ENCODE measurements at places on chromosomes 1 and 21.

DNA sequence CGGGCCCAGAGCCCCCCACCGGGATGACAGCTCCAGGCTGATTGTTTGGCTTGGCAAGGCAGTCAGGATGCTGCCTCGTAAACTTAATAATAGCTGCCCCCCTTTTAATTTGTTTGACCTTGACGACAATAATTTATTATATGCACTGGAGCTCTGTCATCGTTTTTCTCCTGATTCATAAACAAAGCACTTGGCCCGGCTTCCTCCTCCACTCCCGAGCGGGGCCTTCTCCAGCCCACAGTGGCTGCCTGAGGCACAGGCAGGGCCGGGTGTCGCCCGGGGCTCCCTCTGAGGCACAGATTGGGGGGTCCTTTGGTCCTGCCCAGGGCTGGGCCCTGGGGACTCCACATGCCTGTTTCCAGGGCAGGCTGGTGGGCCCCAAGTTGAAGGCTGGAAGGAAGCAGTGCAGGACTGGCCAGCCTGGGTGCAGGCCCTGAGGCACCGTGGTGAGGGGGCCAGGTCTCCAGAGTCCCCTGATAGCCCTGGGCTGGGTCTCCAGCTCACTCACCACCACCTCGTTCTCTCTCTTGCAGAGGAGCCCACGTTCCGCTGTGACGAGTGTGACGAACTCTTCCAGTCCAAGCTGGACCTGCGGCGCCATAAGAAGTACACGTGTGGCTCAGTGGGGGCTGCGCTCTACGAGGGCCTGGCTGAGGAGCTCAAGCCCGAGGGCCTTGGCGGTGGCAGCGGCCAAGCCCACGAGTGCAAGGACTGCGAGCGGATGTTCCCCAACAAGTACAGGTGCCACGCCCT is 52.0 kb upstream of the ARHGEF16 start:
- peaks cover 18% of the 10 kb centered on the region for H3K4me1 ChIP-seq
- H3K27ac ChIP-seq: no peak overlapping the region
- DNase-seq: no peak
- peaks cover 64% of the 10 kb centered on the region for H3K27me3 ChIP-seq
- no peak overlapping the region for H3K4me3 ChIP-seq

- peaks cover 15% of the 10 kb centered on the region for H3K4me1 ChIP-seq
- H3K27me3 ChIP-seq: peaks cover 94% of the 10 kb centered on the region
- H3K36me3 ChIP-seq: no peaks in the 10 kb centered on the region
- peak overlapping the region; percentile 3 for H3K4me3 ChIP-seq
- H3K27ac ChIP-seq: no peak overlapping the region
- no peak for DNase-seq
These were observed 60.2 kb upstream of the ARHGEF16 start for GRCh38 chr1:3393987-3394920.

GRCh38 chr1:35264871-35265270 is 3.6 kb upstream of the ZMYM4 start:
- H3K36me3 ChIP-seq: no peaks in the 10 kb centered on the region
- no peaks in the 10 kb centered on the region for H3K27me3 ChIP-seq
- DNase-seq: no peak
- H3K4me3 ChIP-seq: no peak overlapping the region

DNA sequence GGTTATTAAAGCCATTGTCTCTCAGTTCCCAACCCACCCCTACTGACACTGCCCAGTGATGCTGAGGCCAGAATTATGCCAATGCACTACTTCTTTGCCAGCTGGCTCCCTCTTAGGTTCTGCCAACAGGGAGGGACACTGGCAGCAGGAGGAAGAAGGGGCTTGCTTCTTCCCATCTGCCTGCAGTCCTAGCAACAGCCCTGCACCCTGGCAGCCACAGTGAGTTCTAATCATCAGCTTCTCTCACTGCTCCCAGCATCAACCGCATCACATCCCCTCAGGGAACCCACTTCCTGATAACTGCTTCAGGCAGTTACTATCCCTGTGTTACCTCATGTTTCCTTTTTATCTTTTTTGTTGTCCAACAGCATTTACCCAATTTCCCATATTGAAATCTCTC is 86.2 kb downstream of the UBR4 start:
- no peaks in the 10 kb centered on the region for H3K27me3 ChIP-seq
- H3K4me3 ChIP-seq: no peak overlapping the region
- DNase-seq: no peak
- peaks cover 100% of the 10 kb centered on the region for H3K36me3 ChIP-seq
- no peaks in the 10 kb centered on the region for H3K4me1 ChIP-seq

GRCh38 chr1:231814521-231814920 is 187.9 kb downstream of the DISC1 start:
- no peak overlapping the region for H3K4me3 ChIP-seq
- no peak overlapping the region for H3K27ac ChIP-seq
- no peaks in the 10 kb centered on the region for H3K4me1 ChIP-seq
- H3K27me3 ChIP-seq: no peaks in the 10 kb centered on the region
- no peaks in the 10 kb centered on the region for H3K36me3 ChIP-seq

DNA sequence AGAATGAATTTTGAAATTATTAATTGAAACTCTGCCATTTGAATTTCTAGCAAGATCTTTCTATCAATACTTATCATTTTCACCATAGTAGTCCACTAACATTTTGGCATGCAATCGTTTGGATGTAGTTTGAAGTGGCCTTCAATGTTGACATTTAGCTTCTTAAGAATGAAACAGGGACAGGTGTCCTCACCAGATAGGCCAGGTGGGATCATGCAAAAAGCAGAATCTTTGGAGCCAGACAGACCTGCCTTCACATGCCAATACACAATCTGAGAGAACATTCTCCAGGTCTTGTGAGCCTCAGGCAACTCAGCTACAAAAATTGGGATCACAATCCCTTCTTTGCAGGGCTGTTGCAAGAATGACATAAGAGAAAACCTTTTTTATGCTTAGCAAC is 18.3 kb upstream of the HSPA13 start:
- no peaks in the 10 kb centered on the region for H3K27me3 ChIP-seq
- no peak overlapping the region for H3K4me3 ChIP-seq
- DNase-seq: no peak
- no peaks in the 10 kb centered on the region for H3K36me3 ChIP-seq

GRCh38 chr1:63173161-63173560 is 149.2 kb upstream of the FOXD3 start:
- H3K4me3 ChIP-seq: no peak overlapping the region
- no peaks in the 10 kb centered on the region for H3K4me1 ChIP-seq
- H3K27ac ChIP-seq: no peak overlapping the region
- H3K36me3 ChIP-seq: no peaks in the 10 kb centered on the region
- H3K27me3 ChIP-seq: no peaks in the 10 kb centered on the region

- H3K27ac ChIP-seq: no peak overlapping the region
- H3K4me1 ChIP-seq: peaks cover 6% of the 10 kb centered on the region
- no peak overlapping the region for H3K4me3 ChIP-seq
- H3K27me3 ChIP-seq: no peaks in the 10 kb centered on the region
These were observed 90.3 kb downstream of the DISP1 start for GRCh38 chr1:222905151-222905550.

GRCh38 chr1:64959986-64960385 is 6.4 kb downstream of the JAK1 start:
- DNase-seq: no peak
- H3K4me1 ChIP-seq: peaks cover 54% of the 10 kb centered on the region
- no peak overlapping the region for H3K27ac ChIP-seq
- no peaks in the 10 kb centered on the region for H3K27me3 ChIP-seq
- no peak overlapping the region for H3K4me3 ChIP-seq
- H3K36me3 ChIP-seq: no peaks in the 10 kb centered on the region

DNA sequence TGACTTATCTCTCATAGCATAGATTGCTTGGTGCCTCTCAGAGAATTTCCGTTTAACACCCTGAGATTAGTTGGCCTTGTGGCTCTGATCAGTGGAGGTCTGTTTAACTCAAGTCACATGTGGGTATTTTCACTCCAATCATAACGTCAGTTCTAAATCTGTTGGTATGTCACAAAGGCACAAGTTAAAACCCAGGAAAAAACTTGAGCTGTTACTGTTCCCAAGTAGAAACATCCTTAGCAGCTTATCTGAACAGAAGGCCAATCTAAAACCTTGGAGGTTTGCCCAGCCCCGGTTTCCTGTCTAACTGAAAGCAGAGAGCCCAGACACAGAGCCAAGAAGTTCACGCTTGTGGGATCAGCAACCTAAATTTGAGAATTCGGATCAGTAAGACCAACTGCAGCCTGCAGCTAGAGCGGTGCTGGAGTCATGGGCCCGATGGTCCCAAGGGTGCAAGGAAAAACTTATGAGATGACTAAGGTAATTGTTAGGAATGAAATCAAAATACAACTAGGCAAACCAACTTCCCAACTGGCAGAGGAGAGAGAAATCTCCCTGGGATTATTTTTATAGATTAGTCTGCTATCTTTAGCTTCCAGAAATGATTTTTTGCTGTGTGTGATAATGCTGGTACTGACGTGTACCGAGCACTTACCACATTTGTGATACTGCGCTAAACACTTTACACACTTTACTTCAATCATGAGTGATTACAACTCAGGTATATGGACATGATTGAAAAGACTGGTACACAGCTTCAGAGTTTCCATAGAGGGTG is 90.2 kb upstream of the C1orf21 start:
- no peaks in the 10 kb centered on the region for H3K27me3 ChIP-seq
- H3K4me3 ChIP-seq: no peak overlapping the region
- H3K4me1 ChIP-seq: peaks cover 18% of the 10 kb centered on the region
- DNase-seq: peak; percentile 88
- H3K36me3 ChIP-seq: no peaks in the 10 kb centered on the region

DNA sequence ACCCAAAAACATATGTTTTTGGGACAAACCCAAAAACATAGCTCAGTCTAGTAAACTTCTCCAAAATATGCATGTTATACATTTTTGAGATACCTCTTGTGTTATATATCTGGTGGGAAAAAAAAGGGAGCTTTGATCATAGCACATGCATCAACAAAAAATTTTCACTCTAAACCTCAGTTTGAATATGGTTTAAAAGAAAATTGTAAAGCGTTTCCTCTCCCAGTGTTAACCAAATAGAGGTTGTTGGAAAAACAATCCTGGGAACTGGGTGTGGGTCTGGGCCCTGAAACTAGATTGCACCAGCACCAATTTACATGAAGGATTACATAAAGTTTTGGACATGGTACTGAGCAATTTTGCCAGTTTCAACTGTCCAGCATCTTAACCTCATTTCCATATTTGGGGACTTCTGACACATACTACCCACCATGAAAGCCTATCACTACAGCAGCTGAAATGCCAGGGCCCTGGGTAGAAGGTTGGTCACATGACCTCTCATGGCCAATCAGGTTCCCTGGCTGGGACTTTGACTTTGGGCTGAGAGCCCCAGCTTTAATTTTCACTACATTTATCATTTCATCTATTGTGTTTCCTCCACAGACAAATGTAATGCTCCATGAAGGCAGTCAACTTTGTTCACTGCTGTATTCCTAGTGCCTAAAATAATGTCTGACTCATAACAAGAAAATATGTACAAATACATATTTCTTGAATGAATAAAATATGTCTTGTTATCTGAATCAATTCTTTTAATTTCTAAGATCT is 150.7 kb downstream of the SETD4 start:
- no peaks in the 10 kb centered on the region for H3K36me3 ChIP-seq
- no peaks in the 10 kb centered on the region for H3K27me3 ChIP-seq
- H3K4me1 ChIP-seq: peaks cover 5% of the 10 kb centered on the region
- H3K27ac ChIP-seq: no peak overlapping the region
- H3K4me3 ChIP-seq: no peak overlapping the region

DNA sequence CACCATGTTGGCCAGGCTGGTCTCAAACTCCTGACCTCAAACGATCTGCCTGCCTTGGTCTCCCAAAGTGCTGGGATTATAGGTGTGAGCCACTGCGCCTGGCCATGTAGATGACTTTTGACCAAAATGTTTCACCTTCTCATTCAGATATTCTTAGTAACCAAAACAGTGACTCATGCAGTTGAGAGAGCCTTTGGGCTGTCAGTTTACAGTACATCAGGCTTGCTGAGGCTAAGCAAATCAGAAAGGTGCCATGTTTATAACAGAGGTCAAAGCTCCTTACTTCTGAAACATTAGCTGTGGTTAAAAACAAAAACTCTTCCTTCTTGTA is 21.0 kb downstream of the CNIH4 start:
- peaks cover 62% of the 10 kb centered on the region for H3K36me3 ChIP-seq
- H3K4me3 ChIP-seq: no peak overlapping the region
- DNase-seq: no peak
- H3K4me1 ChIP-seq: peaks cover 7% of the 10 kb centered on the region

- no peaks in the 10 kb centered on the region for H3K4me1 ChIP-seq
- H3K27me3 ChIP-seq: peaks cover 7% of the 10 kb centered on the region
- no peak for DNase-seq
- H3K36me3 ChIP-seq: no peaks in the 10 kb centered on the region
- no peak overlapping the region for H3K27ac ChIP-seq
These were observed 54.1 kb downstream of the SERINC2 start for GRCh38 chr1:31467005-31467674.

DNA sequence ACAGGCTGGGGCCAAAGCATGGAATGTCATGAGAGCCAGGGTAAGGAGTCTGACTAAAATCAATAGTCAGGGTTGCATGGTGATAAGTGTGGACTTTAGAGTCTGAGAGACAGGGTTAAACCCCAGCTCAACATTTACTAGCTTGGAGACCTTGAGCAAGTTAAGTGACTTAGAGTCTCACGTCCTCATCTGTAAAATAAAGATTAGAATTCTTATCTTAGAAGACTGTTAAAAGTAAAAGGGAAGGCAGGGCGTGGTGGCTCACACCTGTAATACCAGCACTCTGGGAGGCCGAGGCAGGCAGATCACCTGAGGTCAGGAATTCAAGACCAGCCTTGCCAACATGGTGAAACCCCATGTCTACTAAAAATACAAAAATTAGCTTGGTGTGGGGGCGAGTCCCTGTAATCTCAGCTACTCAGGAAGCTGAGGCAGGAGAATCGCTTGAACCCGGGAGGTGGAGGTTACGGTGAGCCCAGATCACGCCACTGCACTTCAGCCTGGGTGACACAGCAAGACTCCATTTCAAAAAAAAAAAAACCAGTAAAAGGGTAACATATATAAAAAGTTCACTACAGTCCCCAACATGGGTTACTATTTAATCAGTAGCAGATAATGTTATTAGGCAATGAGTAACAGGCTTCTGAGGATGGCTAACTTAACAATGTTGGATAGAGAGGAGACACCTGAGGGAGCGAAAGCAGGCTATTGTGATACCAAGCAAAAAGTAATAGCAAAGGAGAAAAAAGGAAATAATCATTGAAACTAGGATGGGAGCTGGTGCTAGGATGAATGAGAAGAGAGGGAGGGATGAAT is 20.8 kb downstream of the TMCO1 start:
- no peak overlapping the region for H3K4me3 ChIP-seq
- H3K27ac ChIP-seq: no peak overlapping the region
- DNase-seq: no peak
- no peaks in the 10 kb centered on the region for H3K4me1 ChIP-seq

- no peaks in the 10 kb centered on the region for H3K27me3 ChIP-seq
- H3K4me1 ChIP-seq: no peaks in the 10 kb centered on the region
- DNase-seq: no peak
These were observed 474.1 kb downstream of the OMA1 start for GRCh38 chr1:58072450-58072849.

DNA sequence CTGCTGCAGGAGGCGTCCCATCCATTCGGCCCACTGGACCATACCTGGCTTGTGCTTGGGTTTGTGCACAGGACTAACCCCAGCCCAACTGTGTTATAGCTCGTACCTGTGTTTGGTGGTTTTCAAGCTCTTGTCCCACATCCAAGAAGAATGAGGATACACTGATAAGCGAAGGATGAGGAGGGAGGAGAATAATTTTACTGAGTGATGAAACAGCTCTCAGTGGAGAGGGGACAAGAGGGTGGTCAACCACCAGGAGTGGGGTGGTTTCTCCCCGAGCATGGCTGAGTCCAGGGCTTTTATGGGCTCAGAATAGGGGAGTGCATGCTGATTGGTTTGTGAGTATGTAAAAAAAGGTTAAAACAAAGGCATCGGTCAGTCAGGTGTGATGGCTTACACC is 12.1 kb upstream of the USP48 start:
- H3K27ac ChIP-seq: no peak overlapping the region
- H3K36me3 ChIP-seq: no peaks in the 10 kb centered on the region
- no peak overlapping the region for H3K4me3 ChIP-seq
- H3K27me3 ChIP-seq: no peaks in the 10 kb centered on the region
- DNase-seq: no peak
- no peaks in the 10 kb centered on the region for H3K4me1 ChIP-seq

All from suprapubic skin (tissue), 4 donors.